NCI-H2227 treated with DMSO at 0.1 percent for 48 hours (cell line): ENCODE measurements at places on chromosomes 6 and 20.

DNA sequence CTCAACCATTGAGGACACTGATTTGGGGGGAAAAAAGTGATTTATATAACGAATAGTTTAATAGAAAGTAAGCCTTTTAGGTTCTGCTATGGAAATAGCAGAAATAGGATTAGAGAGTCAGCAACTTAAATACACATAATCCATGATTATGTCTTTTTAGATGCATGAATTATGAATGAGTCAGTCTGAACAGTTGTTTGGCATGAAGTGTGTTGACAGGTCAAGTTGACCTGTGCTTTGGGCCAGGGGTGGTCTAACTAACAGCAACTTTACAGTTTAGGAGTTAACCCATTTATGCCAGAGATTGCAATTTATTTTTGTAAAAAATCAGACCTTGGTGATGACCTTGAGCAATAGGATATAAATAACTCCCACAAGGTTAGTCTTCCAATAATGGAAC is 191.3 kb downstream of the MTFR2 start:
- no peak for DNase-seq

- no peak for DNase-seq
Measured at GRCh38 chr6:7216941-7217621, 95.9 kb downstream of the SSR1 start.

DNA sequence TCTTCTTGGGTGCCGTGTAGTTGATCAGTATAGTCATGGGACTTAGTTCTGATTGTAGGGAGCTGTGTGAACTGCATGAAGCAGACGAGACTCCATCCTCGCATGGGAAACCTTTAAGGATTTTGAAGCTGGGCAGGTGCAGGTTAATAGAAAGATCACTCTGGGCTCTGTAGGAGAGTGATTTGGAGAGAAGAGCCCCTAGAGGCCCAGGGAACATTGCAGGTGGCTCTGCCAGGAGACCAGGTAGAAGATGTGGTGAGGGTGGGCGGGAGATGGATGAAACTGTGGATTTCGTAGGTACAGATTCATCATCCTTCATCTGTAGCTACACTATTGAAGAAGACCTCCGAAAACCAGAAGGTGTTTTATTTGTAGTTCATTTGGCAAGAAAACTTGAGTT is 53.3 kb downstream of the UTRN start:
- DNase-seq, result no peak

DNA sequence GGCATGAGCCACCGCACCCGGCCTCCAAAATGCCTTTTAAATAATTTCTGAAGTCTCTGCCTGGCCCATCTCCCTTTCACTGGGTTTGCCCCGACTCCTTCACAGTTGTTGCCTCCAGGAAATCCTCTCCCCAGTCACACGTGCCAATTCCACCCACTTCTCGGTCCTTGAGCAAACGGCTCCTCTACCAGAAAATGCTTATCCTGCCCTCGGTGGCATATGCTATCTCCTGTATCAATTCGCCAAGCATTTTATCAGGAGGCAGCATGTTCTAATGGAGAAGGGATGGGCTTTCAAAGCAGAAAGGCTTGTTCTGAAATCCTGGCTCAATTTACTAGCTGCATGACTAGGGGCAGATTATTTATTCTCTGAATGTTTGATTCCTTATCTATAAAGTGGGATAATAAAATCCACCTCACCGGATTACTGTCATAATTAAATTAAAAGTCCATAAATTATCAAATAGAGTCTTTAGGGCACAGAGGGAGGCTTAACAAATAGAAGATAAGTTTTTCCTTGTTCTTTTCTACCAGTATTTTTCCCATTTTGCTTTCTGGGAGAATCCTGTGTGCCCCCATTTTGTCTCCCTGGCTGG is 66.3 kb downstream of the PPP1R3G start:
- no peak for DNase-seq

GRCh38 chr6:169269180-169270076 is 15.8 kb upstream of the THBS2 start:
- DNase-seq, result no peak

DNA sequence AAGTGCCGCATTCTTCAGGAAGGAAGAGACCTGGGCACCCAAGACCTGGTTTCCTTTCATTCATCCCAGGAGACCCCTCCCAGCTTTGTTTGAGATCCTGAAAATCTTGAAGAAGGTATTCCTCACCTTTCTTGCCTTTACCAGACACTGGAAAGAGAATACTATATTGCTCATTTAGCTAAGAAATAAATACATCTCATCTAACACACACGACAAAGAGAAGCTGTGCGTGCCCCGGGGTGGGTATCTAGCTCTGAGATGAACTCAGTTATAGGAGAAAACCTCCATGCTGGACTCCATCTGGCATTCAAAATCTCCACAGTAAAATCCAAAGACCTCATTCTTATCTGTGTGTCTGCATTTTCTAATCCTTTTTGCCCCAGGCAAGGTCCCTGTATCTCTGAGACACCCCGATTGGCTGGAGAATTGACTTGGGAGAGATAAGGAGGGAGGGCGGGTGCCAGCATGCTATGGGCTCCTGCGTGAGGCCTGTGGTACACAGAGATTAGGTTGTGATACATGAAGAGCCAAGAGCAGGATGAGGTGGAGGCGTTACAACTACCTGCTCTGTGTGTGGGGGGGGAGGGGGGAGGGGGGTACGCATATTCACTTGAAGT is 4.8 kb downstream of the MUC21 start:
- DNase-seq, result no peak

- DNase-seq, result no peak
Measured at GRCh38 chr6:35079311-35080000, 61.7 kb downstream of the TCP11 start.

- no peak for DNase-seq
Measured at GRCh38 chr20:24492031-24492607, 22.7 kb downstream of the SYNDIG1 start.

DNA sequence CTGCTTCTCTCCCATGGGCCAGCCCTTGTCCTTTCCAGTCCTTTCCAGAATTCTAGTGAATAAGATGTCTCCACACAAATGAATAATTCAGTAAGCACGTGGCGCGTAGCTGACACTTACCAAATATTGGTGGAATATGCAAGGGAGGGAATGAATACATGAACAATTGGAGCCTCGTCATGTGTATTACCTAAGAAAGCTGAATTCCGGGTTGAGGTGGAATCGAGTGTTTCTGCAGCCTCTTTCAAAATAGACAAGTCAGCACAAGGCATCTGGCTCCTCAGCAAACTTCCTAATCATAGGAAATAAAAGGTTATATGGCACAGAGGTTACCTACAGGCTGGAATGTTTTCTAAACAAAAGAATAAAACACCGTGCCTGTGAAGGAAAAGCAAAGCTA is 47.0 kb upstream of the NT5E start:
- no peak for DNase-seq

- no peak for DNase-seq
Measured at GRCh38 chr20:36893801-36894200, 17.9 kb downstream of the TLDC2 start.

DNA sequence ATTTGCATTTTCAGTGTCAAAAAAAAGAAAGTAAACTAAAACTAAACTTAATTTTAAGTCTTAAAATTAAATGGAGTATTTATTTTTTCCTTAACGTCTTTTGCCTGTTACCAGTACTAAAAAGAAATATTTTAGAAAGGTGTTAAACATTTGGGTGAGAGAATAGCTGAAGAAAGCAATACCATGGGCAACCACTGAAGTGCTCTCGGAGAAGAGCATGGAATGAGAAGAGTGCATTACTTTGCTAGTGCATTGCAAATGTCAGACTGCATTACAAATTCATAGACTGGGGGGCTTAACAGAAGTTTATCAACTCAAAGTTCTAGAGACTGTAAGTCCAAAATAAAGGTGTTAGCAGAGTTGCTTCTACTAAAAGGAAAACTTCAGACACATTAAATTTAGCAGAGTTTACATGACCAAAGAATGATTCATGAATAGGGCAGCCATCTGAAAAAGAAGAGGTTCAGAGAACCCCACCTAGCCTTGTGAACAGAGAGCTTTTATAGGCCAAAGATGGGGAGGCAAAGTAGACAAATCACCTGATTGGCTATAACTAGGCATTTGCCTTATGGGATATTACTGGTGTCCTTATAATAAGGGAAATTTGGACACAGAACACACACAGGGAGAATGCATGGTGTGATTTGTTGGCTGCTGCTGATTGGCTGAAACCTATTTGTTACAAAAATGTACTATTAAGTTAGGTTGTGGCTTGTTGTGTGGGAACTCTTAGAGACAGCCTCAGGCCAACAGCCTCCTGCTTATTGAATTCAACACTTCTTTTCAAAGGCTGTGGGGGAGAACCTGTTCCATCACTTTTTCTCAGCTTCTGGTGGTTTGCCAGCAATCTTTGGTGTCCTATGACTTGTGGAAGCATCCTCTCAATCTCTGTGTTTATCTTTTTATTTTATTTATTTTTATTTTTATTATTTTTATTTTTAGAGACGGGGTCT is 106.7 kb upstream of the RREB1 start:
- no peak for DNase-seq

DNA sequence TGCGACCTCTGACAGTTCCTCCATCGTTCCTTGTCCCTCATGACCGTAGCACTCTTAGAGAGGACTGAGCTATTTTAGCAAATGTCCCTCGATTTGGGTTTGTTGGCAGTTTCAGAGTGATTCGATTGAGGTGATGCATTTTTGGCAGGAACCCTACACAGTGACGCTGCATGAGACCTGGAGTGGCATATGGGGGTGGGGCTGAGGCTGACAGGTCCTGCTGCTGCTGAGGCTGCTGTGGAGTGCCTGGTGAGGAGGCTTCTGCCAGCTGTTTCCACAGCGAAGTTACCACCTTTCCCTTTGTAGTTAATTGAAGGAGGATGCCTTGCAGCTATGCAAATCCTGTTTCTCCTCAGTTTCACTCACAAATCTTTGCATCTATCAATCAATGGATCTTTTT is 19.8 kb downstream of the PXDC1 start:
- no peak for DNase-seq

DNA sequence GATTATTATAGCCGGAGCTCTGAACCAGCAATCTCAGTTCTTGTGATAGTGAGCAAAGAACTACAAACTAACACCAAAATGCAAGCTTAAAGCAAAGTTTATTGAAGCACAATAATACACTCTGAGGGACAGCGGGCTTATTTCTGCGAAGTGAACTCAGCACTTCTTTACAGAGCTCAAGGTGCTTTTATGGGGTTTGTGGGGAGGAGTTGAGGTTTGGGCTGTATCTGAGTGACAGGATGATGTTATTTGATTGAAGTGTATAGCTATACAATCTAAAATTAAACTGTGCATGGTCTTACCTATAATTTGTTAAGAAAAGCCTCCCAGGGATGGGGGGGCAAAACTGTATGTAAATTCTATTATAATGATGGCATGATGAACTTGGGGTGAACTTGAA is 1.0 kb upstream of the HFE start:
- no peak for DNase-seq

GRCh38 chr6:13733178-13733887 is 21.7 kb upstream of the RANBP9 start:
- peak; percentile 25 for DNase-seq

GRCh38 chr6:24357336-24358218 is at the start of gene DCDC2:
Gene DCDC2, minus strand, starts transcription at chr6:24358059. Its CDS starts 309 bp downstream, at chr6:24357750.
- DNase-seq, result peak; percentile 50

DNA sequence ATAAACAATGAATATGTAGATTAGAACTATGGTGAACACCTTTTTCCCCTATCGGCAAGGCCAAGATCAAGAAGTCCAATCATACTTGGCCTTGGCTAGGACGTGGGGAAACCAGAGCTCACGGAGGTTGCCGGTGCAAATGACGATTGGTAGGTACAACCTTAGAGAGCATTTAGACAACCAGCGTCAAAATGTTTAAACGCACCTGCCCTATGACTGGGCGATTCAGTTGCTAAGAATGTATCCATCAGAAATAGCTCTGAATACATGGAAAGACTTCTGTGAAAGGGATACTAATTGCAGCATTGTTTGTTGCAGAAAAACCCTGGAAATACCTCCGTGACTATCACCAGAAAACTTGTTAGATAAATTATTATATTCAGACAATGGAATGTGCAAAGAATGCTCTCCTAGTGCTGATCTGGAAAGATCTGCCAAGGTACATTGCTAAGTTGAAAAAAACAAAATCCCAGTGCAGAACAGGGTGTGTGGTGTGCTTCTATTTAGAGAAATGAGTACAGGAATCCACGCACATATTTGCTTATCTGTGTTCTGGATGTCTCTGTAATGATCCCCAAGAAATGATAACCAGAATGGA is 48.0 kb upstream of the PTPN1 start:
- no peak for DNase-seq

- no peak for DNase-seq
Measured at GRCh38 chr20:13205425-13205824, 15.6 kb upstream of the ISM1 start.

DNA sequence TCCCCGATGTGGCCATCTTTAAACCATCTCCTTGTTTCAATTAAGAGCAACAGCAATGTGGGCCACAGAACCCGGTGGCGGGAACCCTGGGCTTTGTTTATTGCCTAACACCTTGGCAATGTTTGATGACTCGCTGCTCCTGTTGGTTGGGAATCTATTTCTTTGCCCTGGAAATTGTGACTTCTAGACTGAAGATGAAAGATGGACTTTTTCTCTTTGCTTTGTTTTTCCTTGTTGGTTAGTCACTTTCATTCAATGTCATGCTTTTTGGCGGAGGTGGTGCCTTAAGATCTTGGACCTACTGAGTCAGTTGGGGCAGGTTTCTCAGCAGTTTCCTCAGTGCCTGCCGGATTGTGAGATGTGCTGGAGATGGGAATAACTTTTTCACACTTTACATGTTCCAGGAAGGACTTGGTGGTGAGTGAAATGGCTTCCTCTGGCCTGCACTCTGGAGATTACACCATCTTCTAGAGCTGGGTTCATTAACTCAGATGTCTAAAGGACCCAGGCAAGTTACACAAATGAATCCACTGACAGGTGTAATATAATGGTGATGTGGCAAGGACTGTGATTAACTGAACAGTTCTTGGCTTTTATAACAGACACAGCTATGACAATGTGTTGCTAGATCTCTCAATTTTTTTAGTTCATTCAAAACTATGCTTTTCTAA is 56.3 kb downstream of the TSHZ2 start:
- DNase-seq, result no peak

DNA sequence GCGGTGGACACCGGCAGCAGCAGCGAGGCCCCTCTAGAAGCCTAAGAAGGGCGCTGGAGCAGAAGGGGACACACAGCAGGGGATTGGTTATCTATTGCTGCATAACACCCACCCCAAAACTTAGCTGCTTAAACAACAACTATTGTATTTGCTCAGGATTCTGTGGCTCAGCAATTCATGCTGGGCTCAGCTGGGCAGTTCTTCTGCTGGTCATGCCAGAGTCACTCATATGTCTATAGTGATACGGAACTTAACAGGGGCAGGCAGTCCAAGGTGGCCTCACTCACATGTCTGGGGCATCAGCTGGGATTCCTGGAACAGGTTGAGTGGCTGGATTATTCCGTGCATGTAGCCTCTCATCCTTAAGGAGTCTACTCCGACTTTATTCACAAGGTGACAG is 17.6 kb upstream of the PPP1R16B start:
- DNase-seq, result no peak

DNA sequence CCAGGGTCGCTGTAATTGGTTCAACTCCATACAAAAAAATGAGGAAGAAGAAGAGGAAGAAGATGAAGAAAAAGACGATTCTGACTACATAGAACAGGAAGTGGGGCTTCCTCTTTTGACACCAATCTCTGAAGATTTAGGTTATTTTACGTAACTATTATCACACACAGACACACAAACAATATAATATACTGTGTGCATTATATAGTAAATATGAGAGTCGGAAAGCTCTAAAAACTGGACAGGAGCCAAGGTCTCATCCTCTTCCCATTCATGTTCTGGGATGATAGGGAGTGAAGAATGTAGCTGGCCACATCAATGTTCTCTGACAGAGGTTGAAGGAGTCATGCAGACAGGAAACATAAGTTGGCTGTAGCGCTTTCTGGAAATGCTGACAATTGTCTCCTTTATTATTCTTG is 13.3 kb downstream of the RSPH4A start:
- DNase-seq, result no peak

- DNase-seq, result peak; percentile 94
Measured at GRCh38 chr20:2946988-2947961, 74.0 kb downstream of the PTPRA start.
